Activated T-cell treated with anti-CD3 and anti-CD28 coated beads for 4 hours (primary cell): ENCODE measurements at places on chromosomes 7 and 10.

- no peak for DNase-seq
These were observed 961.4 kb upstream of the ZNF722 start for GRCh38 chr7:63037242-63037641.

- no peak for DNase-seq
These were observed 64.3 kb upstream of the GPR22 start for GRCh38 chr7:107405559-107405958.

GRCh38 chr10:79241990-79242619 lies 105.2 kb upstream of the PPIF start:
- DNase-seq = no peak

DNA sequence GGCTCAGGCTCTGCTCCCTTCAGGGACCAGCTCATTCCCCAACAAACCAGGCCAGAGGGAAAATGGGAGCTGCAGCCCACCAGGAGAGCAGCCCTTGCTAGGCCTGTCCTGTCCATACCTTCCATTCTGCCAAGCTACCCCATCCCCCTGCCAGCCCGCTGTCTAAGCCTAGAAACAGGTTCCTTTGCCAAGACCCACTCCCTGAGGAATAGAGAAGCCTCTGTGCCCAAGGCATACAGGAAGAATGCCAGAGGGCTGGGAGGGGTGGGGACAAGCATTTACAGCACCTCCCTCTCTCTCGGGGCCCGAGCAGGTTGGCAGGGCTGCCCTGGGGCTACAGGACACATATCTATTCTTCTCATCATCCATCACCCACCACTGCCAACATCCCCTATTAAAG lies 178.3 kb downstream of the GRID1 start:
- no peak for DNase-seq

DNA sequence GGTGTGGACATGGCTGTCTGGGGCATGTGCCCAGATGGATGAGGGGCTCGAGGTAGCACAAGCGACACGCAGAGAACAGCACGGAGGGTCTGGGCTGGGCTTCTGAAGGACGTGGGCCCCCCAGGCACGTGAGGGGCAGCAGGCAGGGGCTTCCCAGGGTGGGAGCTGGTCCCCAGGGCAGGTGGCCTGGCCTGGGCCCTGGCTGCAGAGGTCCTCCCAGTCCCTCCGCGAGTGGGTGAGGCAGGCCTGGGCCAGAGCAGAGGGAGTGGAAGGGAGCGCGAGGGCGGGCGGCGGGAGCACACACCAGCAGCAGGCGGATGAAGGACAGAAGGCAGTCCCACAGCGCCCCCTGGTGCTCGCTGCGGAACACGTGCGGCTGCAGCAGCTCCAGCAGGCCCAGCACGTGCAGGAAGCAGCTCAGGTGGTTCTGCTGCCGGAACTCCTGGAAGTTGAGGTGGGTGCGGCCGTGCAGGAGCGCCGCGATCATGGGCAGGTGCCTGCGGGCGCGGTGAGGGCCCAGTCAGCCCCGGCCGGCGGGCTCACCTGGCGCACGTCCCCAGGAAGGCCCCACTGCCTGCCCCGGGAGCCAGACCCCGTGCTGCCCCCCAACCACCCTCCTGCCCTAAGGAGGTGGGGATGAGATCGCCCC lies 14.7 kb upstream of the MICALL2 start:
- peak; percentile 75 for DNase-seq

DNA sequence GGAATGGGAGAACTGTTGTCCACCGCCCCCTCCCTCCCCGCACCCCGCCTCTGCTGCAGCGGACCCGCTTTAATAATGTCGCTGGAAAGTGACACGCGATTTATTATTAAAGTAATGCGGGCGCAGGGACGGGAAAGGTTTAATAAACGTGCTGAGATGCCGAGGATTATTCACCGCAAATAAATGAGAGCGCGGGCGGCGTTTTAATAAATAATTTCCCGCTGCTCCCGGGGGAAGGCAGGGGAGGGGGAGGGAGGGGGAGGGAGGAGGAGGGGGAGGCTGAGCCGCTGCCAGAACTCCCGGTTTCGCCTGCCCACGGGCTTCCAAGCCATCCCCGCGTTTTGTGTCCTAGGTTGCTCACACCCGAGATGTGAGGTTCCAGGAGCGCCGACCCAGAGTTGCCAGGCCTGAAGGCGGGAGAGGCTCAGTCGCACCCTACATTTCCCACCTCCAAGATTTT lies 5.1 kb downstream of the KAZALD1 start:
- DNase-seq = no peak

DNA sequence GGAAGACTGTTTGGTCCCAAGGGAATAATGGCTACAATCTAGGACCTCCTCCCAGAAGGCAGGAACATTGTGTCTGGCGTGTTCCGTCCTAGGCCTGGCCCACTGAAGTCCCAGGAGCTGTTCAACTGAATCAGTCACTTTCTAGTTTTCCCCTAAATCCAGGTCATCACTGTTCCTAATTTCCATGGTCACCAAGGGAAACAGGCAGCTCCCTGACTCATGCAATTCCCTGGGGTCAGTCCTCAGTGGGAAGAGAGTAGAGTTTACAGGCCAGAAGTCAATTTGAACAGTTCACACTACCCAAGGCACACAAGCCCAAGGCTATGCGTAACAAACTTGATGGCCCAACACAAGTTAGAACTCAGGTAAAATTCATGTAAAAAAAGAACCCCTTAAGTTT lies 44.0 kb downstream of the CREB3L2 start:
- DNase-seq = no peak

DNA sequence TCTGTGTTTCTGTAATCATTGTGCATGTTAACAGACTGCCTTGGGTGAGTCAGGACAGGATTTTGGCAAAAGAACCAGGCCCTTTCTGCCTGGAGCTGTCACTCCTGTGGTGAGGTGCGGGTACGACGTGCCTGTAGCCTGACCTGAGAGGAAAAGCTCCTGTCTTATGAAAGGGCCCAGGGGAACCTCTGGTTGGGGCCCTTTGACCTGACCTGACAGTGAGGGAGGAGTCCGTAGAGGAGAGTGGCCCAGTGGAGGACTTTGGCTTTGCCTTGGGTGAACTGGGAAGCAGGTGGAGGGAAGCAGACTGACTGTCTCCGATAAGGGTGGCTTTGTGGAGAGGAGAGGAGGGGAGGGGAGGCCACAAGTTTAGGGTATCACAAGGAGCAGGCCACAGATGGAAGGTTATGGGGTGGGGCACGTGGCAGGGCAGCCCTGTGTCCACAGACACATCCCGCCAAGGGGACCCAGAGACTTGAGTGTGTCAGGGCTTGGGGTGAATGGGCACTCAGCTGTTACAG lies 6.9 kb downstream of the PFKP start:
- DNase-seq = no peak

GRCh38 chr7:120949998-120950538 lies 509 bp upstream of the ING3 start:
- DNase-seq = no peak

DNA sequence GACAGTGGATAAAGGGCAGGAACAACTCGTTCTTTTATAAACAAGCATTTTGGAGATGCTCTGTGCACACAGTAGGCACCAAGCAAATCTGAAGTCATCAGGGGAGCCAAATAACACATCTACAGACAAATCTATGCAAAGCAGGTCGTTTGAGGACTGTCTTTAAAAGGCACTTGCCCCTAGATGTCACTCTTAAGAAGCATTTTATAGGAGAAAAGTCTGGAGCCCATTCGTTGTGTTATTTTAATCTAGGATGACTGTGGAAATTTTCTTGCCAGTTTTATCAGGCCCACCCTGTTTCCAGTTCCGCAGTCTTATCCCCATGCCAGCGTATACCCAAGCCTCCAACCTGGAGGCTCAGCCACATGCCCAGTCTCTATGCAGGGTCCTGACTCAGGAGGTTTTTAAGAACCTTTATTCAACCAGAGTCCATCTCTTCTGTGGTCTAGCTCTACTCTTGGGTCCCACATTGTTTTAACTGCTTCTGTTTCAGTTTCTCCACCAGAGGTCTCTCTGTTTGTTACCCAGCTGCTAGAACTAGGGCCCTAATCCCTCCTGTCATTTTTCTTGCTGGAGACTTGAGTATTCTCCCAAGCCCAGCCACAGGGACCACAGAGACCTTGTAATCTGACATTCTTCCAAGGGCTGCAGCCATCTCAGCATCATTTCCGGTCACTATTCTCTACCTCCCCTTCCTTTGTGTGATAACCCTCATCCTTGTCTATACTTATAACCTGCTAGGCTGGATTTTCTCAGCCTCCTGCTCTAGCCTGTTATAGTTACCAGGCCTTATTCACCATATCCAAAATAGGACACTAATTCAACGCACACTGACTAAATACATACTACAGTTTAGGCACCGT lies 26.7 kb downstream of the PIK3CG start:
- no peak for DNase-seq

DNA sequence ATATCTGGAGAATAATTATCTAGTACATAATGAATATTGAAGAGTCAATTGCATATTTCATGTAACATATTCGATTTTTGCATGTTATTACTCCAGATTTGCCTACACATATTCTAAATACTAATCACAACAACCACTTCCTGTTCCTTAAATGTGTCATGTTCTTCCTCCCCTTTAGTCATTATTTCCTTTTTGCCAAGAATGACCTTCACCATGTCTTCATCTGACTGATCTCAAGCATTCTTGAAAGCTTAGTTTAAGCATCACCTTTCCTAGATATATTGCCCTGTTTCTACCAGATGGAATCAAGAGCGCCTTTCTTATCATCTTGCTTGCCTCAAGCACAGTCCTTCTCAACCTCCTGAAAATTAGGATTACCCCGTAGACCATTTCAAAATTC lies 23.5 kb upstream of the MEOX2 start:
- no peak for DNase-seq

- no peak for DNase-seq
These were observed 28.4 kb downstream of the JMJD1C start for GRCh38 chr10:63437116-63437949.

DNA sequence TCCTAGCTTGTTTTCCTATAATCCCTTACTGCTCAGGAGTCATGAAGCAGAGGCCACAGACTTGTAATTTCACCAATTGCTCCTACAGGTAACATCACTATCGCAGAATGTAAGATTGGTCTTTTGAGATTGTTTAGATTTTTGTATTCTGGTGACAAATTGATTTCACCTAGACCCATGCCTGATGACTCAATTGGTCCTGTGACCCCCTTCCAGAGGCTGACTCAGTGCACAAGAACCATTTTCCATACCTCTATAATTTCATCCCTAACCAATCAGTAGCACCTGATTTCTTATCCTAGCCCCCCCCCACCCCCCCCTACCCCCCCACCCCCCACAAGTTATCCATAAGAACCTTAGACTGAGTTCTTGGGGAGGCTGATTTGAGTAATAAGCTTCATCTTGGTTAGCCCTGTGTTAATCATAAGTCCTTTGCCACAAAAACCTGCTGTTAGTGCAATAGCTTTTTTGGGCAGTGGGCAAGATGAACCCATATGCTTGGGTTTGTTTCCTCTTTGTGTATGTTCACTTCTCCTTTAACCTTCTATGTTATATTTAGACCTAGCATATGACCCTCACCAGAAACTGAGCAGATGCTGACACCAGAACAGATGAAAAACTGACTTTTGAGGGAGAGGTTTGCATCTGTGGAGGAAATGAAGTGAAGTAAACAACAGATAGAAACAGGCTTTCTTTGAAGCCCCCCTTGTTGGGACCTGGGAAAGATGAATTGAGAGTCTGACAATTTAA lies 187.1 kb downstream of the KIF20B start:
- DNase-seq = no peak

DNA sequence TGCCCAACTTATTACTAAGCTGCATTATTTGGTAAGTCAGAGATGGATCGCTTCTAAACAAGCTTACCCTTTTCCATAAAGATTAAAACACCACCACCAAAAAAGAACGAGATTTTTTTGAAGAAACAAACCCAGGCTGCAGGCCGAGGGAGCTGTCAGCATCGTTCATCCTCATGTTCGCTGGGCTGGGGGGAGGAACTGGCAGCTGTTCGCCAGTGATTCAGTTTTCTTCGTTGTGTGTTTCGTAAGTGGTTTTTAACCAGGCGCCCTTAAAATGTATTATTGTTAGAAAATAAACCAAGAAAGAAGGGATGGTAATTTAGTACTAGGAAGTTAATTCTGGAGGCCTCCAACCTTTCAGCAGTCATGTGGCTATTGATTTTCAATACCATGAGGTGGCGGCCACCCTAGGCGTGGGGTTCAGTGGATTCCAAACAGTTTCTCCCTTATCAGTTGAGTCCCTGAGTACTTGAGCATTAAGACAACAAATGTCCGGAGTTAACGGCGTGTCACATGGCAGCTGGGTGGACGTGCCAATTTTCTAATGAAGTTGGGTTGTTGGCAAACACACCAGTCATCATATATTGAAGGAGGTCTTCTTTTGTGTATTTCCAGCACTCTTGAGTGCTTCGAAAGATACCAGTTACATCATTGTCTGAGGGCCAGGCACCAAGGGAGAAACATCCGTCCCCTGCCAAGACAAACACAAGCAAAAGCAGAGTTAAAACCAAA lies 173.2 kb downstream of the EBF3 start:
- no peak for DNase-seq

DNA sequence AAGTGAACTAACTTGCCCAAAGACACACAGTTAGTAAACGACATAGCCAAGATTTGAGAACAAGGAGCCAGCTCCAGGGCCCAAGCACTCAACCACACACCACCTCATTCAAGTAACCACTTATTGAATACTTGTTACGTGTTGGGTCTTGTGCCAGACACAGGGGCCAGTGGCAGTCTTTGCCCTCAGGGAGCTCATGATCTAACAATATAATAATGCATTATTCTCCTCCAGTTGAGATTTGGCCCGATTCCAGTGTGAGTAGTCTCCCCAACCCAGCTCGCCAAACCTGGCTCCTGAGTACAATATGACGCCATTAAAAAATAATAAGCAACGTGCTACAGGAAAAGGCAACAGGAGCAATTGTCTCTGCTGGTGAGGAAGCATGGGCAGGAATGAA lies 14.4 kb upstream of the STK17A start:
- DNase-seq = no peak
